ENCODE measurements at places on chromosomes 7 and 10.

DNA sequence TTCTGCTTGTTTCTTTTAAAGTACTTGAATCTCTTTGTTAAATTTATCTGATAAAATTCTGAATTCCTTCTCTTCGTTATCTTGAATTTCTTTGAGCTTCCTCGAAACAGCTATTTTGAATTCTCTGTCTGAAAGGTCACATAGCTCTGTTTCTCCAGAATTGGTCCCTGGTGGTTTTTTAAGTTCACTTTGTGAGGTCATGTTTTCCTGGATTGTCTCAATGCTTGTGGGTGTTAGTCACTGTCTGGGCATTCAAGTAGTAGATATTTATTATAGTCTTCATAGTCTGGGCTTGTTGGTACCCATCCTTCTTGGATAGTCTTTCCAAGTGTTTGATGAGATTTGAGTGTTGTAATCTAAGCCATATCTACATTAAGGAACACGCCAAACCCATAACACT, 1060.6 kb downstream of the LRMDA start:
- no peak for DNase-seq

DNA sequence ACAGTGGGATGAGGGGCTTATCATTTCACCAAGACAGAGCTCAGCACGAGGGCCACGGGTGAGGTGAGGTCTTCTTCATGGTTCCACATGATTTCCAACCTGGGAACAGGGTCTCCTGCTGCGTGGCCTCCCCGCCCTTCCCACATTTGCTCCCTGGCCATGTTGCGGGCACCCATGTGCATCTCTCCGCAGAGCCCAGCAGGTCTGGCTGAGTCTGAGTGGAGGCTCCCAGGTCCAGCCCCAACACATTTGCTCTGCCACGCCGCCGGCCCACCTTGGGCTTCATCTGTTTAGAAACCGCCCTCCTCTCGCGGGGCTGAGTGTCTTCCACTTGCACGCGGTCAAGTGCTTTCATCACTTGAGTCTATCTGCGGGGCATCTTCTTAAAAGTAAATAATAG, 14.8 kb upstream of the PRKAR1B start:
- DNase-seq: no peak

- no peak for DNase-seq
Measured at GRCh38 chr10:120181154-120181553, 275.9 kb upstream of the PLPP4 start.

GRCh38 chr10:73414230-73414945, 530 bp upstream of the ANXA7 start:
- no peak for DNase-seq

- no peak for DNase-seq
Measured at GRCh38 chr10:27716521-27716920, 29.1 kb downstream of the MKX start.

- DNase-seq: no peak
Measured at GRCh38 chr10:43061760-43062159, 15.1 kb upstream of the RET start.

All from left lung (tissue), 14 donors.